ENCODE measurements at places on chromosomes 3 and 15.

- DNase-seq = peak; percentile 75
These were observed 61.3 kb downstream of the VGLL4 start for GRCh38 chr3:11582191-11582968.

- DNase-seq = no peak
These were observed 36.3 kb downstream of the SLITRK3 start for GRCh38 chr3:165159760-165160421.

- DNase-seq = no peak
These were observed 442.8 kb upstream of the ARRDC4 start for GRCh38 chr15:97517737-97518136.

- DNase-seq = no peak
These were observed 96.0 kb downstream of the TP63 start for GRCh38 chr3:189727158-189727557.

GRCh38 chr3:120258009-120258408, 27.0 kb downstream of the GPR156 start:
- no peak for DNase-seq

DNA sequence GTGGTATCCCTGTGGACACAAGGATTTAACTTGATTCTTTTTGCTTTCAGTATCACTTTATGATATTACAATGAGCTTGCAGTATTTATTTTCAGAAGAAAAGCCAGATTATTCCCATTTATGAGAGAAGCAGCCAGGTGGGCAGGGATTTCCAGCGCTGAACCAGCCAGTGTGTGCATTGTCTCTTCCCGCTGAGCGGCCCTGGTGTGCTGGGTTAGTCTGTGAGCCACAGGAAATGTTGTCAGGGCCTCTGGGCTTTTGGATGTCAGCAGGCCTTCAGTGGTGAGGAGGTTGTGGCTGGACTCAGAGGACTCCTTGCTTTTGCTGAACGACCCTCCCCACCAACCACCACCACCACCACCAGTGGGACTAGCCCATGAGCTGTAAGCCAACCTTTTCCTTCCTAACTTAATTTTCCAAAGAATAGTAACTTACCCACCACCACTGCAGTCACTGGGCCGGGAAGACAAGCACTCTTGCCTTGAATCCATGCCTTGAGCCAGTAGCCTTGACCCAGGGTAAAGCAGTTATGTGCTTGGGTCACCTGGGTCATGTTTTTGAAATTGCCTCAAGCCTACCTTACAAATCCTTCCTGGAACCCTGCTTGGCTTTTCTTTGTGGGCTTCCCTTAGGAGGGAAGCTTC, 33.1 kb downstream of the FLNB start:
- peak; percentile 53 for DNase-seq

DNA sequence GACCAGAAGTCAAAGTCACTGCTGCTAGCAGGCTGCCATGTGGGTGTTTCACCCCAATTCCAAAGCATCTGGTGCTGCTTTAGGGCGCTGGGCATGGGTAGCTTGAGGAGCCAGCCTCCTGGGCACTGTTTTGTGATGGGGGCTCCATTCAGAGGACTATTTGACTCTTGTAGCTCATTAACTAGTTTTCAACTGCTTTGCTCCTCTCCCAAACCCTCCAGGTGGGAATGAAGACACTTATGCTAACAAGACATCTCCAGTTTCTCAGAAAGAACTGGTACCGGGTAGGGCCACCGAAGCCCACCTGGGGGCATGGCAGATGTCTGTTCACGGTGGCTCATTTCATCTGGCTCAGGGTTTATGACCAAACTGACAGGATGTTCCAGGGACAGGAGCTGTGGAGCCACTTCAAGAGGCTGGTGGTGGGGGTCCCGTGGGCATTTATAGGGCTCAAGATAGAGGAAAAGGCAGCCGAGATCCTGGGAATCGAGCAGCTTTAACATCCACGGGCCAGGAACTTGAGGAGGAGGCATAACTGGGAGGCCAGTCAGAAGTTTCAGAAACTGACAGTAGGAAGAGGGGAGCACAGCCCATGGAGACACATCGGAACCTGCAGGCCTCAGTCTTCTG, 17.7 kb downstream of the AMOTL2 start:
- DNase-seq = no peak

GRCh38 chr3:15872807-15873206, 75.0 kb upstream of the ANKRD28 start:
- no peak for DNase-seq

- DNase-seq = no peak
These were observed 71.0 kb upstream of the SYNPR start for GRCh38 chr3:63207066-63207590.

GRCh38 chr3:57903124-57903890, 104.9 kb upstream of the FLNB start:
- no peak for DNase-seq

GRCh38 chr3:127222664-127223063, 29.7 kb downstream of the PRR23E start:
- DNase-seq = no peak
